ENCODE measurements at places on chromosomes 2 and 18.

- DNase-seq = no peak
Measured at GRCh38 chr2:40937284-40937683, 485.4 kb upstream of the SLC8A1 start.

DNA sequence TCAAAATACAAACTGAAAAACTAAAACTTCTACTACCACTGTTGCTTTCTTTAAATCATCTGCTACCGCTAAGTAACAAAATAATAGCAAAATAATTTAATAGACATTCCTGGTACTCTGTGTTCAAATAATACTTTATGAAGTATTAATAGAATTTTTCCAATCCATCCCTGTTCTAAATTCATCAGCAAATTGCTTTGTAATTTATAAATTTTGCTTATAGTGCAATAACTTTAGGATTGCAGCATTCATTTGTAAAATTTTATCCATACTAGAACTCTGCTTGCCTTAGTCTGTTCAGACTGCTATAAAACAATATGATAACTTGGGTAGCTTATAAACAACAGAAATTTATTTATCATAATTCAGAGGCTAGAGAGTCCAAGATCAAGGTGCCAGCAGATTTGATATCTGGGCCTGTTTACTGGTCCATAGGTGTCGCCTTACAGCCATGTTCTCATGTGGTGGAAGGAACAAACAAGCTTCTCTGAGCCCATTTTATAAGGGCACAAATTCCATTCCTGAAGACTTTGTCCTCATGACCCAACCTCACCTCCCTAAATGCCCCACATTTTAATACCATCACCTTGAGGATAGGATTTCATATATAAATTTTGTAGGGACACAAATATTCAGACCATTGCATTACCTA, 415.1 kb upstream of the MAP2 start:
- DNase-seq = no peak

- no peak for DNase-seq
Measured at GRCh38 chr2:208359632-208359986, 47.0 kb upstream of the PTH2R start.

GRCh38 chr18:75249672-75250470, 39.3 kb downstream of the TSHZ1 start:
- DNase-seq = no peak

GRCh38 chr18:58394046-58394445, 234.8 kb downstream of the ALPK2 start:
- DNase-seq = no peak

DNA sequence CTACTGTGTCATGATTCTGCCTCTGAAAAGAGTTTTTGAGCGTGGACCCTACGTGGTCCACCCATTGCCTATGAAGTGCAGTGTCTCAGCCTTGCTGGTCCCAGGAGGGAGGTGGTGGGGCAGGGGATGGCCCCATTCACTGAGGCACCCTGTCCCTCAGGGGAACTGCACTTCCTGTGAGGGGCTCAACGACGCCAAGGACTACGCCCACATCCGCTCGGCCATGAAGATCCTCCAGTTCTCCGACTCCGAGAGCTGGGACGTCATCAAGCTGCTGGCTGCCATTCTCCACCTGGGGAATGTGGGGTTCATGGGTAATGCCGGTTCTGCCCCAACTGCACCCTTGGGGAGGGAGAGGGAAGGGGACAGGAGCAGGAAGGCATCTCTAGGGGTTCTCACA, 42.5 kb downstream of the MYO7B start:
- DNase-seq = peak; percentile 74

DNA sequence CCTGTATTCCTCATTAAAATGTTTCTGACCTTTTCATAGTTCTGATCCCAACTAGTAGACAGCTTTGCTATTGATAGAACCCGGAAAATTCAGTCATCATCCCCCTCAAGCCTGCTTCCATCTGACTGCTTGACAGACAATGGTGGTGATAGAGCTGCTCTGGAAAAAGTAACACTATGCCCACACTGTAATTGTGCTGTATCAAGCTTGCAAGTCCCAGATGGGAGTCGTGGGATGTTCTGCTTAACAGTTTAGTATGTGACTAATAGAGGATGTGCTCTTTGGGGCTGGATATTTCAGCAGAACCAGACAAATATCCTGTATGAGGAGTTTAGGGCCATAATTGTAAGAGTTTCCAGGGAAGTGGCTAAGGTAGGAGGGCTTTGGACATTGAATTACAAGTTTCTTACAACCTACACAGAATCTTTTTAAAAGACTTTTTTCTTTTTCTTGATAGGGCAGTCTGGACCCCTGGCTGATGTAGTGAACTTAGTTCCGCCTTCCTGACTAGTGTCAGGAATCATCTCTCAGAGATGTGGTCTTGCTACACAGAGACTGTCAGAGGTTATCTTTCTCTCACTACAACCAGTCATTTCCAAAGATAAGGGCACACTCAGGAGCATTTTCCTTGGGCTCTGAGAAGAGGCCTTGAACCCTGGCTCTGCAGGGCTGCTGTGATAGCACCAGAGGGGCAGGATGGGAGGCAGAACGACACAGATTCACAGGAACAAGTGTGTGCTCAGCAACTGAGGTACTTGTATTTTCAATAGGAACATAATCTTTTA, 158.0 kb upstream of the RBMS1 start:
- DNase-seq = no peak

DNA sequence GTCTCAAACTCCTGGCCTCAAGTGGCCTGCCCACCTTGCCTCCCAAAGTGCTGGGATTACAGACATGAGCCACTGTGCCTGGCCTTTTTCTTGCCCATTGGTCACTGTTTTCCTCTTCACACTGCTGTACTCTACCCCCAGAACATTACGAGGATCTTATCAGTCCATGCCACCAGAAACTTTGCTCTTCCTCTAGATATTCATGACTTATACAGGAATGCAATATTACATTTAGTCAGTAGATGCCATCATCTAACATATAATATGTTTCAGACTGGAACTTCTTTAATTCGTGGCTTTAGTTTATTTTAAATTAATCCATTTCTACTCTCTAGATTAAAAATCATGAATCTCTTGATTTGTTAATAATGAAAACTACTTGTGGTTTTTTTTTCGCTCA, 135.5 kb downstream of the COMMD1 start:
- no peak for DNase-seq

DNA sequence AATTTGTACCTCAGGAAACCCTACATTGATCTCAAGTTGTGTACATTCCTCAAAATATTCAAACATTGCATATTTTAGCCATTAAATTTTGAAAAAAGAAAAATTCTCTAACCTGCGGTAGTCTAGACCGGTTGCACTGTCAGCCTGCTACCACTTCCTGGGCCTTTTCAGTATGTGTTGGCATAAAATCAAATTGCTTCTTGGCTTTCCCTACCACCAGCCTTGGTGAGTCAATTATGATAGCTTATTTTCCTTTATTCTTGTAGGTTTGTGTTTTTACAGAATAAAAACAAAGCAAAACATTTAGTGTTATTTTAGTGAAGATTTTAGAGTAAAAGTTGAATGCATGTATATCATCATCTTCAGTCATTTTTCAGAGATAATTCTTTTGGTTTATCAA, 61.2 kb downstream of the FAM171B start:
- no peak for DNase-seq

GRCh38 chr2:44191739-44192138, 23.1 kb downstream of the PPM1B start:
- DNase-seq = no peak

GRCh38 chr2:38598200-38598990, 4.3 kb downstream of the HNRNPLL start:
- no peak for DNase-seq

DNA sequence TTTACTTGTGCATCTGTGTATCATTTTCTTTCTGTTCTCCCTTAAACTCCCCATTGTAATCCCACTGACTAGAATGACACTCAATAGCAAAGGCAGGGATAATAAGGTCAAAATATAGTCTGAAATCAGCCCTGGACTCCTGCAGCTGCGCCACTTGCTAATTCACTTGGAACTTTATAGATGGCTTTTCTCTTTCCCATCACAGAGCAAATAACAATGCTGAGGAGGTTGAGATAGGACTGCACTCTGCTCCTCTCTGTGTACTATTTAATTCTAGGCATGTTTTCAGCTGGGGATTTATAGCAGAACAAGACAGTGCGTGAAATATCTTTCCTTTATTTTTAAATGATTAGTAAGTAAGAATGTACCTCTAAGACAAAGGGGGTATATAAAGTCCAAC, 324.2 kb downstream of the LNPK start:
- no peak for DNase-seq

- DNase-seq = no peak
Measured at GRCh38 chr18:22309191-22309590, 108.5 kb downstream of the CTAGE1 start.

DNA sequence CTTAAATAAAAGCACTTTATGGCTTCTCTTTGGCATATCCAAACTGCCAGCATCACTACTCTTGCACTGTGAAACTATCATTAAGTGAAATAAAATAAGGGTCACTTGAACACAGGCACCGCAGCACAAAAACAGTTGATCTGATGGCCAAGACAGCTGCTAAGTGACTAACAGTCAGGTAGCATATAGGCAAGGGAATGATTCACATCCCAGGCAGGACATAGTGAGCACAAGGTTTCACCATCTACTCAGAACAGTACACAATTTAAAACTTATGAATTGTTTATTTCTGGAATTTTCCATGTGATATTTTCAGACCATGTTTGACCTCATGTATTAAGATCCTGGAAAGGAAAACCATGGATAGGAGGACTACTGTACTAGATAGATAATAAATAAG, 214.2 kb downstream of the MREG start:
- no peak for DNase-seq

DNA sequence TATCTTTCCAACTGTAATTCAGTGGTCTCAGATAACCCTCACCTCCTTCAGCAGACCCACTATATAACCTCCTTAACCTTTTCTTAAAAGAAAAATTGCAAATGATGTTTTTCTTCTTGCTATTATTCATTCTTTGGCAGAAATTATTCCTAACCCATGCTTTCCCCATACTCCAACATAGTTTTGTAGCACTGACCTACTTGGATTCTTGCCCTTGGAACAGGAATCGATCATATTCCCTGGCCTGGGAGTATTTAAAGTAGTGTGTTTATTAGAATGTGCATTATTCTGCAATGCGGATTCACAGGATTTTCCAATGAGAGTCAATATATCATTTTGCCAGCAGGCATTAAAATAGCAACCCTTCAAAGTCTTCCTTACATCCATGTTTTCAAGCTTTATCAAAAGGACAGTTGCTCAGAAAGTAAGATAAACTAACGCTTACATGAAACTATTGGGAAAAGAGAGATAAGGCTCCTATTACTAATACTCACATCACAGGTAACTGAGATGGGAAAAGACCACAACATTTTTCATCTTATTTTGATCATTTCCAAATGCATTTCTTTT, 37.4 kb downstream of the CHN1 start:
- DNase-seq = no peak

DNA sequence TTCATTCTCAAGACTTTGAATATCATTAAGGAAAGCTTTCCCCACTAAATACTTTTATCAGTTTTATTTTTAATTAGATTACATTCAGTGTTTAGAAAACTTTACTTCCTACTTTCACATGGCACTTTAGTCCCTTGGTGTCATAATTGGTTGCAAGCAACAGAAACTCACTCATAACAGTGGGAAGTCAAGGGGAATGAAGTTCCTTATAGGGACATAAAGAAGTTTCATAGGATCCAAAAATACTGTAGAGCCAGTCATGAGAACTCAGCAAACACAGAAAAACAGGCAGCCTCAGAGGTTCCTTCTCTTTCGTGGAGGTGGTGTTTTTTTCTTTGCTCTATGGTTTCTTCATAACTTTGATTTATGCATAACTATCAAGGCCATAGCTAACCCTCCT, 809.0 kb downstream of the BCL11A start:
- no peak for DNase-seq

GRCh38 chr2:5932556-5933469, 240.6 kb downstream of the SOX11 start:
- DNase-seq = no peak

- no peak for DNase-seq
Measured at GRCh38 chr2:151350579-151351195, 6.7 kb upstream of the TNFAIP6 start.

DNA sequence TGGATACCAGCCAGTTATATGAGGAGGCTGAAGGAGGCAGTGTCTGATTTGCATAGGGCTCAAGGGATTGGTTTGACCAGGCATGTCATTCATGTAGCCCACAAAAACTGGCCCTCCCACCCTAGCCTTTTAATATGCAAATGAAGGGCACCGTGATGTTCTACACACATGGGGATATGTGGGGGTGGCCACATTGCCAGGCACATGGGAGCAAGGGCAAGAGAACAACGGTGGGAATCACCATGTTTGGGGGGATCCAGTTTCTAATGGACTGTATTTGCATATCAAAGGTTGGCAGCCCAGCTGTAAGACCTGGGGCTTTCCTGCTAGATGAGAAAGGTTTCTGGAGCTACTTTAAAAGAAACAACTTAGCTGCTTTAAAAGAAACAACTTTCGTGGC, 65.1 kb upstream of the SLC25A52 start:
- DNase-seq = peak; percentile 19

DNA sequence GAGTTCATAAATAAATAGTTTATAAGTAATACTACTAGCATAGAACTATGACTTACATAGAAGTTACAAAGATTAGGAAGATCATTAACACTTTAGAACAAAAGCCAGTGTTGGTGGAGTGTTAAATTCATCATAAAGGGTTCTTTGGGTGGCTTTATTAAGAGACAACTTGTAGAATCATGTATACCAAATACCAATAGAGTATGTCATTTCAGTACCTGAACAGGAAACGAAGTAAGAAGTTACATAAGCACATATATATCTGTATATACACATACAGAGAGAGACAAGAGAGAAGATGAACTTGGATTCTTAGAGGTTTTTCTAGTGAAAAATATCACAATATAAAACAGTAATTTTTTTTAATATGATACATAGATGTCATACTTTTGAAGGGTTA, 82.5 kb upstream of the OTX1 start:
- no peak for DNase-seq

DNA sequence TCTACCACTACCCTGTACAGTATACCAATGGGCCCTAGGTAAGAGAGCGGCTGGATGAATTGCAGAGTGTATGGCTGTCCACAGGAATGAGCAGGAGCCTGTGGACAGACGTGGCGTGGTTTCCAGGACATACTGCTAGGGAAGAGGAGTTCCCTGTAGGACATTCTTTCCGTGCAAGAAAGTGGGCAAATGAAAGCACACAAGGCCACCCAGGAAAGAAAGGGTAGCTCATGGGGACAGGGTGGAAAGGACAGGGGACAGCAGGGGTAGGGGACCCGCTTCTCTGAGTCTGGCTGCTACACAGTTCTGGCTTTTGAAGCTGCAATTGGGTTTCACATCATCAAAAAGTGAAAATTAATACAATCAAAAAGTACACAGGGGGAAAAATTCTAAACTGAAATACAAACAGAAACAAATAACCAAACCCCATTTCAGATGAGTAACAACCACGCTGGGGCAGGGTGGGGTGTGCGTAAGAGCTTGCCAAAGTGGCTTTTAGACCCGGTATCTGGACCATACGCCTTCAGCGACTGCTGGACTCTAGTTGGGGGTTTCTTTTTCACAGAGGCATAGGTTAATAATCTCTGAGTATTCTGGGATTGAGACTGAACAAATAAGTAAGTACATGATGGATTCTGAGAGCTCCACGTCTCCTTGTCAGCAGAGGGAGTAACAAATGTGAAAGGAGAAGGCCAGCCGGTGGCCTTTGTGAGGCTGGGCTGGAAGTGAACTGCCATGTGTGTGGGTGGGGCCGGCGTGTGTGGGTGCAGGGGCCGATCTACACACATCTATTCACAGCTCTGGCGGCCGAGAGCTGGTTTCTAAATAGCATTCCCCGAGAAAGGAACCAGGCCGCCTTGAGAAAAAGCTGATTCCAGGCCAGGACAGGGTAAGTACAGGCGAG, 84.0 kb downstream of the HDAC4 start:
- DNase-seq = no peak
